ENCODE measurements at places on chromosomes 11 and 22.

GRCh38 chr11:77082838-77083565, 16.2 kb downstream of the CAPN5 start:
- no peak for DNase-seq

DNA sequence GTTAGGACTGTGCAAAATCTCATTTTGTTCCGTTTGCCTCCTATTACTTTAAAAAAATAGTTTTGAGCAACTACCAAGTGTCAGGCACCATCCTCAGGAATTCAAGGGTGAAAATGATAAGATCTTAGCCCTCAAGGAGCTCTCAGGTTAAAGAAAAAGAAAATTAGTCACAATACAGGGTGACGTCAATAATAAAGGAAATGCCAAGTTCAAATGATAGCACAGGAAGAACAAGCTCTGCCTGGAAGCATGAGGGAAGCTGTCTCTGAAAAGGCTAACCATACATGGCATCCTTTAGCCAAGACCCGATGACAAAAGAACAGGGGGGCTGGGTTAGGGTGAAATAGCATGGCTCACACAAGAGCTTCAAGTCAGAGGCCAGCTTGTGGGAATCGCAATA, 11.1 kb upstream of the MPZL2 start:
- DNase-seq: peak; percentile 50

DNA sequence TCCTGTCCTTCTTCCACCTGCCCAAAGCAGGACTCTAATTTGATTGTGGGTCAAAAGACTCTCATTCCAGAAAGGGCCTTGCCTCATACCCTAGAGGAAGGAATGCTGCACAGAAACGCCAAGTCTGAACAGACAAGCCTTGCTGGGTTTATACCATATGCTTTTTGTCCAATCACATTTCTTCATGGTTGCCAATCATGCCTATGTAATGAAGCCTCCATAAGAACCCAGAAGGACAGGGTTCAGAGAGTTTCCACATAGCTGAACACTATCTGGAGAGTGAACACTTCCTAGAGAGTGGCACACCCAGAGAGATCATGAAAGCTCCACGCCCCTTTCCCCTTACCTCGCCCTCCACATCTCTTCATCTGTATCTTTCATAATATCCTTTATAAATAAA, 4.8 kb upstream of the SAA2 start:
- DNase-seq: peak; percentile 45

DNA sequence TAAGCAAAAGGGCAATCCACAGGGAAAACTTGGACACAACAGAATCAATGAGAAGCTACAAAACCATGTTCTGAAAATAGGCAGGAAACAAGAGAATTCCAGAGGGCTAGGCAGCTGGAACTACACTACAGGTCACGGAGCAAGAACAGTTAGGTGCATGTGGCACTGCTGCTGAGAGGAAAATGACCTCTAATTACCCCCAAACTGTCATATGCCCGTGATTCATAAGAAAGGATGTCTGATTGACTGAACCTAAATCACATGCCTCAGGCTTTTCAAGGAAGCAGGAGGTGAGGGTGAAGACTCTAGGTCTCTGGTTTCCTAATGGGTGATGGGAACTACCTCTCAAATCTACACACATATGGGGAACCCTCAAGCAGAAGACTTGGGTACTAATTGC, 17.9 kb upstream of the RRAS2 start:
- DNase-seq: peak; percentile 93

- DNase-seq: peak; percentile 77
Observed at GRCh38 chr11:15053191-15053685, 20.2 kb upstream of the CALCB start.

DNA sequence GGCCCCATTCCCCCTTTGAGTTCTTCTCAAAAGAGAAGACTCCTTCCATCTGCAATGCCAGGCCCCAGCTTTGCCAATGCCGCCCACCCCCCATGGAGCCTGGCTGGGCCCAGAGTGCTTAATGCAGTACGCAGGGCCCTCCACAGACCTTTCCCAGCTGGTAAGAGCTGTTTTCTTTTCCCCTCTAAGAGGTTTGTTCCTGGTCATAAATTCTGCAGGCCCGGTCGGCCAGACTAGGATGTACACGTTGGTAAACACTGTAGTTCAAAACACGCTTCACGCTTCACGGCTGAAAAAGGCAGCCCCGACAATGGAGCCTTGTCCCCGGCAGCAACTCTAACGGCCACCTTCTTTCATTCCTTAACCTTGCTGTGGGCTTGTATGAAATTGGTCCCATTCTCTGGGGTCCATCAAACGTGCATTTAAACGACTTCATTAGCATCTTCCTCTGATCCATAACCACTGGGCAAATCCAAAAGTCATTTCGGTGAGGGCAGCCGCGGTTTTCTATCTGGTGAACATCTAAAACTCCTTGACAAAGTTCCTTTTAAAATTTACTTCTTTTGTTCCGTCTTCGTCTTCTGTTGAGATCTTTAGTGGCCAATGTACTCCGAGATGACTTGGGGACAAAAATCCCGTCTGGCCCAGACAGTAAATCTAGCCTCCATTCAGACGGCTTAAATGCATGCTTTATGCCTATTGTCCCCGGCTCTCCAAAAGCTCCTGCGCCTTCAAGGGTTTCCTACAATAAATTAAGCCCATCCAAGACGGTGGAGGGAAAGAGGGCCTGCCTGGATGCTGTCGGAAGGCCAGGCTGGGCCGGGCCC, 60.0 kb upstream of the MYEOV start:
- no peak for DNase-seq

GRCh38 chr11:106794058-106794457, 224.2 kb downstream of the GUCY1A2 start:
- DNase-seq: no peak

DNA sequence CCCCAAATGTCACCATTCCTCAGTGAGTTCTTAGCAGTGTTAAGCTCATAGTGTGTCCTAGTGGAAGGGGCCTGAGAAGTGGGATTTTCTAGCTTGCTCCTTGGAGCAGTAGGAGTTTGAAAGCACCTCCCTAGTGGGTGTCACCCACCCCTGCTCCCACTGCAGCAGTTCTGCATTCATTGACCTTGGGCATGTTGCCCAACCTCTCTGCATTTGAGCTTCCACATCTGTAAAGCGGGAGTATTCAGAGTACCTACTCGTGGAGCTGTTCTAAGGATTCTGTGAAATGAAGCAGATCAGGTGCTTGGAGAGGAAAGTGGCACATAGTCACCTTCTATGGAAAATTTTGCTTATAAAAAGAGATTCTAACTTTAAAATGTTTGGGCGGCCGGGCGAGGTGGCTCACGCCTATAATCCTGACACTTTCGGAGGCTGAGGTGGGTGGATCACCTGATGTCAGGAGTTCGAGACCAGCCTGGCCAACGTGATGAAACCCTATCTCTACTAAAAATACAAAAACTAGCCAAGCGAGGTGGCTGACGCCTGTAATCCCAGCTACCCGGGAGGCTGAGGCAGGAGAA, 16.9 kb downstream of the LMO2 start:
- no peak for DNase-seq

DNA sequence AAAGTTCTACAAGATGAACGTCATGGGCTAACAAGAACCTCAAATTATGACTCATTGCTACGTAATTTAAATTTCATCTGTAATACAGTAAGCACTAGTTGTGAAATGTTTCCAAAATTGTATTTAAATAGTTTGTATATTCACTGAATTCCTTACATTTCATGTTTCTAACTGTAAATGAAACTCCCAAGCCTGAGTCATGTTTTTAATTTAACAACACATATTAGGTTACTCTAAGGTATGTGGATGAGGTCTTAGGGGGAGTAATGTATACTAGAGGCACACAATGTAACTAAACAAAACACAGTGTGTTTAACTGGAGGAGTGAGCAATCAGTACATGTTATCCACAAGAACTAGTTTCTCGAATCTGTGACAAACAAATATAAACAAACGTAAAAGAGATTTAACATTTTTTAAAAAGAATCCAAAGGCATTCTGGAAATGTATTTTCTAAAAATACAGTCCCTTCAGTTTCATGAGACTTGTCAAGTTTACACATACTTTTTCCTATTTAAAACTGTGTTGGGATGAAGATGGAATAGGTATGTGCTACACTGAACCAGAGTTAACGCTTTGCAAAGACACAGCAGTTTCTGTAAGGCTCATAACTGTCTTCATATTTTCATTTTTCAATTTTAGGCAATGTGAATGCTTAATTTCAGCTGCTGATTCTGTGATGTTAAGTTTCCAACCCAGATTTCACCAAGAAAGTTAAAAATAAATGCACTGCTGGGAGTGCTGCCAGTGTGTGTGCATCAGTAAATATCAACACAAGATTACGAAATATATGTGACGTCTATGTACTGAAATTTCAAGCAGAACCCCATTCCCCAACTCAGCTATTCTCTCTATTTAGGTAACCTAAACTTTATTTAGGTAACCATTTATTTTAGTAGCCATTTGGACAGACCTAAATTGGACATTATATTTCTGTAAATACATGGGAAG, 52.6 kb downstream of the PITPNB start:
- DNase-seq: peak; percentile 55

- DNase-seq: no peak
Observed at GRCh38 chr22:16922076-16922475, 85.9 kb downstream of the GAB4 start.

GRCh38 chr11:14331476-14332136, 27.4 kb downstream of the RRAS2 start:
- no peak for DNase-seq

DNA sequence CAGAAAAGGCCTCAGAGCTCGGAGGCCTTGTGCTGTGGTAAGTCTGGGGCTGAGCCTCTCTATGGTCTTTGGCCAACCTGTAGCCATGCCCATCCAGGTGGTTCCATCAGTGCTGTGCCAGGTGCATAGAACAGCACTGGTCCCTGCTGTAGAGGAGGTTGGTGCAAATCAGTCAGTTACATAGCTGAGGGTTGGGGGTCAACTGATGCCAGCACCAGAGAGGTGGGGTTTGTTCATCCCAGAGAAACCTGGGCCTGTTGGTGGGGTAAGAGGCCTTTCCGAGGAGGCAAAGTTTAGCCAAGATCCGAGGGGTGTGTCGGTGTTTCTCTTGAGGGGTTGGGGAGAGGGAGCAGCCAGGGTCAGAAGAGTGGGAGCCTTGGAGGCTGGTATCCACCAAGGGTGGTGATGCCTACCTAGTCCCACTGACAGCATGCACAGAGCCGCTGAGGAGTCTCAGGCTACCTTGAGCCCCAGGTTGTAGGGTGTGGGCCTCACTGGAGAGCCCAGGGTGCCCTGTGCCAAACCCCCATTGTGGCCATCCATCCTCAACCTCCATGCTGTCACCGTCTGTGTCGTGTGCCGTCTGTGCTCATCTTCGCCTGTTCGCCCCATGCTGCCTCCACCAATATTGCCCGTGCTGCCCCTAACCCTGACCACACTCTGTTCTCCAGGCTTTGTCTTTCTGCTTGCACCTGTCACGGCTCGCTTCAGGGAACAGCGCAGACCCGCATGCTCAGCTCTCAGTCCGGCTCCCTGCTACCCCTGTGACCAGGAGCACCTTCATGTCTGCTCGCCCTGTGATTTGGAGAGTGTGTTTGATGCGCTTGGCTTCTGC, 78.7 kb upstream of the SUSD2 start:
- DNase-seq: no peak

- DNase-seq: no peak
Observed at GRCh38 chr22:43501878-43502277, 90.1 kb downstream of the MPPED1 start.

- DNase-seq: peak; percentile 82
Observed at GRCh38 chr22:19361501-19362103, 69.9 kb downstream of the HIRA start.

DNA sequence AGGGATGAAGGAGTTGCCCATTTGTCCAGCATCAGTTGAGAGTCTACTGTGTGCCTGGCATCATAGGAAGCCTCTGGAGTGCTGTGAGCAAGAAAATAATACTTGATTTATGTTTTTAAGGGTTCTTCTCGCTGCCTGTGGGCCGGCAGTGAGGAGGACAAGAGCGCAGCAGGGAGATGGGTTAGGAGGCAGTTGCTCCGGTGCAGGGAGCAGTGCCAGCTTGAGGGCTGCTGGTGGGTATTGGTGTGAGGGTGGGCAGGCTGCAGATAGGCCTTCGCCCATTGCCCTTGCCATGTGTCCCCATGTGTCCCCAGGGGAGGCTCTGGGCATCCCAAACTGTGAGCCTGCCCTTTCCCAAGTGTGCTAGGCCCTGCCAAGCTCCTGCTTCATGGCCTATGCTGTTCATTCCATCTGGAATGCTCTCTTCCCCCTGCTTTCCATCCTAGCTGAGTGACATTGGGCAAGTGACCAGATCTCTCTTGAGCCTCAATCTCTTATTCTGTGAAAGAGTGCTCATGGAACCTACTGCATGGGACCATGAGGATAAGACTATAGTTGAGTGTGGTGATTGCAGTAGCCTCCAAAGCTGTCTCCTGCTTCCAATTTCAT, 19.8 kb downstream of the BMAL1 start:
- no peak for DNase-seq

DNA sequence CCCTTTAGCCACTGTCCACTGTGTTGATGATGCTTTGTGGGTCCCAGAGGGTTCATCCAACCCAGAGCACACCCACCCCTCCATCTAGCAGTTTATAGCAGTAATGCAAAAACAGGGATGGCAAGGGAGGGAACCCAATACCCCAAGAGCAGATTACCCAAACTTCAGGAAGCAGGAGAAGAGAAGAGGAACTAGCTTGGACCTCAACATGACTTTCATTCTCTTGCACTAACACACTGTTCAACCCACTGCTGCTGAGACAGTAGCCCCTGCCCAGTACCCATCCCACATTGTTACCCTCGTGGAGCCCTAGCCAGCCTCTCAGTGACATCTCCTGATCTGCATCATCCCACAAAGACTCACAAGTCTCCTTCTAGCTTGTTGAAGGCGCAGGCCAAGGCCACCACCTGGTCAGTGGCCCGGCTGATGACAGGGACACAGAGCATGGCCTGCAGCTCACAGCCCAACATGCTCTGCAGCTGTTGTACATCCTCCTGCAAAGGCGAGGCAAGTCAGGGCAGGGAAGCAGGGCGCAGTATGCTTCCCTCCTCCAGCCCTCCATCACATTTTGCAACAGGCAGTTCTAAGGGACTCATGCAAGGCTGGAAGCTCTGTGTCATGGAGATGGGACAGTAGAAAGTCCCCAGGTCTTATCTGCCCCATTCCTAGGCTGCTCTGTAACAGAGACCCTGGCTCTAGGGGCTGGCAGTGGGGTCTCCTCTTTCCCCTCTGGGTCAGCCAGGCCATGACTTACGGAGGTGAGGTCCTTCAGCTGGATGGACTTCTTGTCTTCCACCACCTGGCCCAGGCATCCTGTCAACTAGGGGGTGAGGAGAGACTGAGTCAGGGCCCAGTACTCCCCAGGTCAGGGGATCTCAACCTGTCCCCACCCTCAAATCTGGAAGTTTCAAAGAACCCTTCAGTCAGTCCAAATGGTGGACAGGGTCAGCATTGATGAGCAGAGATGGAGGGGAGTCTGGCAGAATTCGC, 85.5 kb downstream of the PDE2A start:
- no peak for DNase-seq

All from renal cortical epithelial cell (primary cell).